ENCODE measurements at places on chromosomes 7 and 10. TPM values are rescaled to one million over a fixed set of nuclear protein-coding genes. Genes with fewer than 3 reads are reported as not detected.

Gene NXPH1
- total RNA-seq = not detected

GRCh38 chr10:91883549-91884444, 25.5 kb downstream of the FGFBP3 start:
- no peak overlapping the region for H3K27ac ChIP-seq
- peak; percentile 73 for DNase-seq
- H3K27me3 ChIP-seq = no peaks in the 10 kb centered on the region
- H3K4me1 ChIP-seq = peaks cover 18% of the 10 kb centered on the region
- no peaks in the 10 kb centered on the region for H3K36me3 ChIP-seq

Gene NUTM2E
- 0.50 TPM for total RNA-seq

GRCh38 chr10:11167233-11167966, 149.7 kb downstream of the CELF2 start:
- H3K36me3 ChIP-seq = no peaks in the 10 kb centered on the region
- DNase-seq = no peak

GRCh38 chr10:25356609-25357008, 181.8 kb downstream of the GPR158 start:
- H3K27ac ChIP-seq = no peak overlapping the region
- H3K27me3 ChIP-seq = no peaks in the 10 kb centered on the region
- no peak overlapping the region for H3K4me3 ChIP-seq
- H3K36me3 ChIP-seq = no peaks in the 10 kb centered on the region

DNA sequence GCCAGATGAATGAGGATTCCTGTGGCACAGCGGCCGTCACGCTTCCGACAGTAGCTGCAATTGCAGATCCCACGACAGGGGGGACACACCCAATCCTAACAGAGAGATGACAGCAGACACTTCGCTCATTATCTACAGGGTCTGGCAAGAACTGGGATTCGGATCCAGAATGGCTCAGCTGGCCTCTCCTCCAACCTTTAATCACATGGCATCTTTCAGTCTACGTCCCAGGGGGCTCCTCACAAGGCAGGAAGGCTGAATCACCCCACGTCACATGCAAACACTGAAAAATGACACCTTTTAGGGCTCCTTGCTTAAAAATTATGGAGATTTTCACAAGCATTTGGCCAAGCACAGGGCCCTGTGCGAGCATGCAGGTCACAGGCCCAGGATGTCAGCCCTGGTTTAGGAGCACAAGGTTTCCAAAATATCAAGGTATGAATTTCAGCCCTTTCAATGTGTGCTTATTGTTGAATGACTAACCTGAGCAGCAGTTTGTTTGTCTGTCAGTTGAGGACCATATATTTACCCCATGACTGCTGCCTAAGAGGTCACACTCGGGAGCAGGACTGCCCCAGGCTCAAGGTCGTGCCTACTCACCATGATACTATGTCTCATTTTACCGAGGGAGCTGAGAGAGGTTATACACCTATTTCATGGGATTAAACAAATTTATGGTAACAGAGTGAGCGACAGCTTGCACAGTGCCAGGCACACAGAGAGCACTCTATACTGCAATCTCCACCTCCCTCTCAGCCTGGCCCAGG, 42.5 kb downstream of the CDCA7L start:
- no peak for DNase-seq
- no peak overlapping the region for H3K4me3 ChIP-seq
- no peaks in the 10 kb centered on the region for H3K4me1 ChIP-seq
- H3K36me3 ChIP-seq = peaks cover 9% of the 10 kb centered on the region
- no peaks in the 10 kb centered on the region for H3K27me3 ChIP-seq

Gene SYT15B
- 1.5 TPM for total RNA-seq

DNA sequence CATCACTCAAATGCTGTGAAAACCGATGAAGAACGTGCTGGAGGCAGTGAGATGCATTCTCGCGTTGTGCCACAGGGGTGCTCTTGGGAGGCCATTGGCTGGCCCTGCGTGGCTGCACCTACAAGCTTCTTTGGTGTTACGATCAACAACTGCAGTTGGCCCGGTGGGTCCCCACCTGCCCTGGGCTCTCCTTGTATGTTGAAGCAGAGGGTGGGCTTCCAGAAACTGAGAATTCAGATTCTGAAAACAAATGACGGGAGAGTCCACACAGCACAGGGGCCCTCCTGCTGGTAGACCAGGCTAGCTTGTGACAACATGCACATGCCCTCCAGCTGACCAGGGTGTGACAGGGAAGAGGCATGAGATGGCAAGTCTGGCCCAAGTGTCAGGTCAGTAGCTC, 23.7 kb upstream of the DDC start:
- no peaks in the 10 kb centered on the region for H3K27me3 ChIP-seq
- DNase-seq = no peak
- no peak overlapping the region for H3K27ac ChIP-seq
- H3K4me3 ChIP-seq = no peak overlapping the region

- no peaks in the 10 kb centered on the region for H3K27me3 ChIP-seq
- no peak overlapping the region for H3K27ac ChIP-seq
- H3K36me3 ChIP-seq = no peaks in the 10 kb centered on the region
- no peaks in the 10 kb centered on the region for H3K4me1 ChIP-seq
- no peak for DNase-seq
Observed at GRCh38 chr10:21993360-21994001, 10.0 kb downstream of the DNAJC1 start.

GRCh38 chr10:17023386-17024298, 106.0 kb downstream of the CUBN start:
- no peak overlapping the region for H3K4me3 ChIP-seq
- DNase-seq = peak; percentile 99
- no peaks in the 10 kb centered on the region for H3K36me3 ChIP-seq
- H3K27ac ChIP-seq = peak overlapping the region; percentile 98
- H3K27me3 ChIP-seq = no peaks in the 10 kb centered on the region

Gene MRPL43
- total RNA-seq = 75.1 TPM

DNA sequence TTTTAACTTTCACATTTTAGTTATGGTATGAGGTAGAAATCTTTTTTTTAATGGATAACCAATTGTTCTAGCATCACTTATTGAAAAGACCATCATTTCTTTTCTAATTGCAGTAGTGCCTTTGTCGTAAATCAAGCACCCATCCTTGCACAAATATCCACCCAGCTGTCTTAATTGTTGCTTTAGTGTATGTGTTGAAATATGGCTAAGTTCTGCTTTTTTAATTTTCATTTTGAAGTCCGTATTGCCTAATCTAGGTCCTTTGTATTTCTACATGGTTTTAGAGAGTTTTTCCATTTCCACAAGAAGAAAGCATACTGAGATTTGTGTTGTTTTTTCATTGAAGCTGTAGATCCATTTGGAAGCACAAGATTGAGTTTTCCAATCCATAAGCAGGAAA, 259.6 kb upstream of the SEMA3E start:
- no peak overlapping the region for H3K4me3 ChIP-seq
- H3K4me1 ChIP-seq = no peaks in the 10 kb centered on the region
- no peak overlapping the region for H3K27ac ChIP-seq
- no peaks in the 10 kb centered on the region for H3K36me3 ChIP-seq
- H3K27me3 ChIP-seq = no peaks in the 10 kb centered on the region

Gene AHR
- total RNA-seq = 40.4 TPM

GRCh38 chr7:108660465-108660864, 90.8 kb downstream of the DNAJB9 start:
- H3K36me3 ChIP-seq = no peaks in the 10 kb centered on the region
- H3K4me1 ChIP-seq = no peaks in the 10 kb centered on the region
- H3K27ac ChIP-seq = no peak overlapping the region
- no peak overlapping the region for H3K4me3 ChIP-seq

DNA sequence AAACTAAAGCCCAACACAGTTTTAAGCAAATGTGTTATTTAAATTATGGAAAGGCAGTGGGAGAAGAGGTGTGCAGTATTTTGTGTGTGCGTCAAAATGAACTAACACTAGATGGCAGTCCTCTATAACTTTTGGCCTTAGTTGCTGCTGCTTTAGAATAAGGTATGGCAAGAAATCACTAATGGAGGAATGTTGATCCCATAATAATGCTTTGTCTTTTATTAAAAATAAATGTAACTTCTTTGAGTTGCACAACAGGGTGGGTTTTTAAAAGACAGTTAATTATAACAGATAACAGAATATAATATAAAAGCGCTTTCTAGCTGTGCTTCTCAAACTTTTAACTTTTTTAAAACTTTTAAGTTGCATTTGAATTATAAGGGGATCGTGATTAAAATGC, 56.4 kb downstream of the BBS9 start:
- peak; percentile 40 for DNase-seq
- H3K36me3 ChIP-seq = no peaks in the 10 kb centered on the region
- H3K4me1 ChIP-seq = peaks cover 3% of the 10 kb centered on the region
- H3K27ac ChIP-seq = no peak overlapping the region

GRCh38 chr10:43774234-43774769, 125.6 kb upstream of the ZNF32 start:
- no peaks in the 10 kb centered on the region for H3K36me3 ChIP-seq
- H3K27ac ChIP-seq = no peak overlapping the region
- no peaks in the 10 kb centered on the region for H3K4me1 ChIP-seq
- no peak for DNase-seq

- H3K27me3 ChIP-seq = no peaks in the 10 kb centered on the region
- H3K27ac ChIP-seq = no peak overlapping the region
- no peaks in the 10 kb centered on the region for H3K4me1 ChIP-seq
- H3K36me3 ChIP-seq = no peaks in the 10 kb centered on the region
Observed at GRCh38 chr10:11499425-11500071, 111.9 kb downstream of the USP6NL start.

GRCh38 chr7:101465131-101465530, 102.5 kb downstream of the COL26A1 start:
- DNase-seq = no peak
- no peaks in the 10 kb centered on the region for H3K36me3 ChIP-seq
- H3K27ac ChIP-seq = no peak overlapping the region
- H3K4me1 ChIP-seq = no peaks in the 10 kb centered on the region

GRCh38 chr7:39459636-39460035, 106.6 kb upstream of the YAE1 start:
- no peak for DNase-seq
- H3K36me3 ChIP-seq = no peaks in the 10 kb centered on the region
- H3K27ac ChIP-seq = no peak overlapping the region
- H3K4me1 ChIP-seq = no peaks in the 10 kb centered on the region
- no peaks in the 10 kb centered on the region for H3K27me3 ChIP-seq

- peaks cover 10% of the 10 kb centered on the region for H3K4me1 ChIP-seq
- no peak overlapping the region for H3K4me3 ChIP-seq
- no peak overlapping the region for H3K27ac ChIP-seq
- peak; percentile 70 for DNase-seq
- H3K27me3 ChIP-seq = no peaks in the 10 kb centered on the region
Observed at GRCh38 chr10:14653271-14654161, 121.2 kb downstream of the FAM107B start.

- peaks cover 16% of the 10 kb centered on the region for H3K4me1 ChIP-seq
- no peak overlapping the region for H3K4me3 ChIP-seq
- no peaks in the 10 kb centered on the region for H3K27me3 ChIP-seq
- peak; percentile 49 for DNase-seq
- H3K27ac ChIP-seq = no peak overlapping the region
- H3K36me3 ChIP-seq = no peaks in the 10 kb centered on the region
Observed at GRCh38 chr10:114370199-114370598, 34.1 kb downstream of the AFAP1L2 start.

DNA sequence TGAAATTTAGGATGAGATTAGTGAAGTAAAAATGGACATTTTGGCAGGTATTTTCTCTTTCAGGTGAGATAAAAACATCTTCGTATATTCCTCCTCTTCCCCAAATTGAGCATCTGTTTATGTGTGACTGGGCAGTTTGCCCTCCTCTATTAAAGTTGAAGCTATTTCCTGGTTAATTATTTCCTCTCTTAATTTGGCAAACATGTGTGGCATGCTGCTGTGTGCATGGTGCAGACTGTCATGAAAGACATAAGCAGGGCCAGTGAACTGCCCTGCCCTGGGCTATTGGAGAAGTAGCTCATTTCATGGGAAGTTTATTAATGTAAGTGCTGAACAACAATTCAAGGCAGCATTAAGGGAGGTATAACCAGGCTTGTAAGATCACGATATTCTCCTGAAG, 52.6 kb downstream of the EVX1 start:
- H3K27ac ChIP-seq = no peak overlapping the region
- H3K27me3 ChIP-seq = no peaks in the 10 kb centered on the region

Gene PLEKHS1
- total RNA-seq = not detected

Gene UCN3
- total RNA-seq = not detected

- H3K36me3 ChIP-seq = no peaks in the 10 kb centered on the region
- no peak overlapping the region for H3K4me3 ChIP-seq
- peaks cover 5% of the 10 kb centered on the region for H3K4me1 ChIP-seq
Observed at GRCh38 chr7:19215412-19215811, 70.2 kb upstream of the FERD3L start.

GRCh38 chr7:105307163-105307672, 81.5 kb downstream of the SRPK2 start:
- H3K36me3 ChIP-seq = no peaks in the 10 kb centered on the region
- DNase-seq = no peak
- no peaks in the 10 kb centered on the region for H3K27me3 ChIP-seq

DNA sequence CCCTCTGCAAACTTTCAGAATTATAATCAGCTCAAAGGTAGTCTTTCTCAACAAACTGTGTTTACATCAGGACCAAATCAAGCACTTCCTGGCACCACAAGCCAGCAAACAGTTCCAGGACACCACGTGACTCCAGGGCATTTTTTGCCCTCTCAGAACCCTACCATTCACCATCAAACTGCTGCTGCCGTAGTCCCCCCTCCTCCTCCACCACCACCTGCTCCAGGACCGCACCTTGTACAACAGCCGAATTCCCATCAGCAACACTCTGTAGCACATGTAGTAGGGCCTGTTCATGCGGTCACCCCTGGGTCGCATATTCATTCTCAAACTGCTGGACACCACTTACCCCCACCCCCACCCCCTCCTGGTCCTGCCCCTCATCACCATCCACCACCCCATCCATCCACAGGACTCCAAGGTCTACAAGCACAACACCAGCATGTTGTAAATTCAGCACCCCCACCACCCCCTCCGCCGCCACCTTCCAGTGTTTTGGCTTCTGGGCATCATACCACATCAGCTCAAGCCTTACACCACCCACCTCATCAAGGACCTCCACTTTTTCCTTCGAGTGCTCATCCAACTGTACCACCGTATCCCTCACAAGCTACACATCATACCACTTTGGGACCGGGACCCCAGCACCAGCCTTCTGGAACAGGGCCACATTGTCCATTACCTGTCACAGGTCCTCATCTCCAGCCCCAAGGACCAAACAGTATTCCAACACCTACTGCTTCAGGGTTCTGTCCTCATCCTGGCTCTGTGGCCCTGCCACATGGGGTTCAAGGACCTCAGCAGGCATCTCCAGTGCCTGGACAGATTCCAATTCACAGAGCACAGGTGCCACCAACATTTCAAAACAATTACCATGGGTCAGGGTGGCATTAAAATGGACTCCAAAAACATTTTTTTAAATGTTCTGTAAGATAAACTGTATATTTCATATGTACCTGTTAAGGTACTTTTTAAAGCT, 98.7 kb downstream of the KMT2E start:
- H3K4me3 ChIP-seq = no peak overlapping the region
- H3K27me3 ChIP-seq = no peaks in the 10 kb centered on the region
- H3K27ac ChIP-seq = no peak overlapping the region
